ENCODE measurements at places on chromosomes 16 and 17.

DNA sequence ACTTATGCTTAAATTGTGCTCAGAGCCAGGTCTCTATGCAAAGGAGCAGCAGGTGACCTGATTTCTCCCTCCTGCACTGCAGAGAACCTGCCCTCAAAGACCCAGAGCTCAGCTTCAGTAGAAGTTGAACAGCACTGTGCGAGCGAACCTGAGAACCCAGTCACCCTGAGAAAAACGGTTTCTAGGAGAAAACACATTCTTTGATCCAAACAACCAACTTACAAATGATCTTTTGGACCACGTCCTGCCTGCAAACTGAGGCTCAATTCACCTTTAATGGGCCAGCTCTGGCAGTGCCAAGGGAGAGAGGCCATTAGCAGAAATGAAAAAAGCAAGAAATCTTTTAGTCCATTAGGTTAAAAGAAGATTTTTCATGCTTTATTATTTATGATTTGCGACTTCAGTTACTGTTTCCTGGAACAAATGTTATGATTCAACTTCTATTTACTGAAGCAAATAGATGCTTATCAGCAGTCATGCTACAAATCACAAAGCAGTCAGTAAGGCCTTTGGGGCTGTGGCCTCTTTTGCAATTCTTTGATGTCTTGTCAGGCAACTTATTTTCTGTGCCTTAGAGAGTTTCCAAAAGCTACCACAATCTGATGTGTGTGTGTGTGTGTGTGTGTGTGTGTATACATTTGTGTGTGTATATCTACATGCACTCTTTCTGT is 65.7 kb upstream of the LRRC37A3 start:
- peak; percentile 89 for DNase-seq

DNA sequence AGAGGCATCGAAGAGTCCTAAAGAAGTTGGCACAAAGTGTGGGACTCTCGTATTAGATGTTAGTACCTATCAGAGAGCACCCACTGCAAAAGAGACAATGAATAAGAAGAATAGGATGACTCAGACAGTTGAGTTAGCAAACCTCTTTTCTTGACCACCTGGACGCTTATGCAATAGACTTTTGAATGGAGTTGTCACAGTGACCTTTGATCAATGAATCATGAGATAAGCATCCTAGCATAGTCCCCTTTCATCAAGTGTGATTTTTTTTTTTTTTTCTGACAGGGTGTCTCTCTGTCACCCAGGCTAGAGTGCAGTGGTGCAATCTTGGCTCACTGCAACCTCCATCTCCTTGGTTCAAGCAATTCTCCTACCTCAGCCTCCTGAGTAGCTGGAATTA is 1417.9 kb upstream of the GOT2 start:
- no peak for DNase-seq

DNA sequence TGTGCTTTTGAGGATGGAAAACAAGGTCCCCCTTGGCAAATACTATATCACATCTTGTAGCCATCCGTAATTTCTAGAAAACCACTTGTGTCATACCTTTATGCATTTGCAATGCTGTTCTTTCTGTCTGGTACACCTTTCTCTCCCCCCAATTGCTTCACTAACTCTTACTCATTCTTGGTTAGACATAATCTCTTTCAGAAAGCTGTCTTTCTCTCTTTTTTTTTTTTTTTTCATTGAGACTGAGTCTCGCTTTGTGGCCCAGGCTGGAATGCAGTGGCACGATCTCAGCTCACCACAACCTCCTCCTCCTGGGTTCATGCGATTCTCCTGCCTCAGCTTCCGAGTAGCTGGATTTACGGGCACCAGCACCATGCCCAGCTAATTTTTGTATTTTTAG is 94.9 kb upstream of the C17orf78 start:
- DNase-seq, result no peak

GRCh38 chr17:3773511-3773910 is 27.5 kb downstream of the ITGAE start:
- DNase-seq, result no peak

DNA sequence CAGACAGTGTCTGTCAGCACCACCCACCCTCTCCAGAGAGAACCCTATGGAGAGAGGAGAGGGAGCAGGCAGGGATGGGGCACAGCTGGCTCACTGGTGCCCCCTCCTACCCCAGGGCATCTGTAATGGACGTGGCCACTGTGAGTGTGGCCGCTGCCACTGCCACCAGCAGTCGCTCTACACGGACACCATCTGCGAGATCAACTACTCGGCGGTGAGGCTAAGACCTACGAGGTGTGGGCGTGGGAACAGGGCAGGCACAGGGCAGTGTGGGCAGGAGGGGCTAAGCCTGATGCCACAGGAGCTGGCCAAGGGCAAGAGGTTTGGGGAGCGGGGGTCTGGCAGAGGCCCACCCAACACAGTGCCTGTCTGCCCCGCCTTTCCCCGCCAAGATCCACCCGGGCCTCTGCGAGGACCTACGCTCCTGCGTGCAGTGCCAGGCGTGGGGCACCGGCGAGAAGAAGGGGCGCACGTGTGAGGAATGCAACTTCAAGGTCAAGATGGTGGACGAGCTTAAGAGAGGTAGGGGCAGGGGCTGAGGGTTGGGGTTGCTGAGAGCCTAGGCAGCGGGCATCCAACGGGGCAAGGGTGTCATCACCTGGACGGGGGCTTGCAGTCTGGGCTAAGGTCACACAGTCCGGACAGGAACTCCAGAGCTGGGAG is 15.0 kb downstream of the ITGB4 start:
- DNase-seq, result no peak

DNA sequence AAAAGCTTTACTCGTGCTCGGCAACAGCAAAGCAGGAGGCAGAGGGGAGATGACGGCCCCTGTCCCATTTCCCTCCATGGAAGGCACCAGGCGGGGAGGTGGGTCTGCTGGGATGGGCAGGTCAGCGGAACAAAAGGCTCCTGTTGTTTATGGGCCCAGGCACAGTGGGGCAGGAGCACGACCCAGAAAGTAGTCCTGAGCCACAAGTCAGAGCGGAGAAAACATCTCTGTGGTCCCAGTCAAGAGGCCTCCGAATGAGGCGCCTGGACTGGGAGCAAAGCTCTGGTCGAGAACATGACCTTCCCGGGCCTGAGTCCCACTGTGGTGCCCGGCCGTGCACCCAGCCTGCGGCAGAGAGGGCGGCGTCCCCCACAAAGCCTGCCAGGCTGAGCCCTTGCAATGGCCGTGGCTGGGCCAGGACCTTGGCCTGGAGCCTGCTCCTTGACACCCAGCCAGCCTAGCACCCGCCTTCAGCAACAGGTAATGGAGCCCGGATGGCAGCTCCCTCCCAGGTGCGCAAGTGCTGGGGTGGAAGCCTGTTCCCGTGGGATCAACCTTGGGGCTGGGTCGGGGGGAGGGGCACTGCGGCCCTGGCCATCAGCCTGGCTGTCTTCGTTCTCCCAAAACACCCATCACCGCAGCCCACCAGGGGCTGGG is 3.6 kb downstream of the RFNG start:
- DNase-seq, result no peak

- DNase-seq, result peak; percentile 67
Observed at GRCh38 chr17:50903604-50904517, 37.7 kb upstream of the TOB1 start.

- no peak for DNase-seq
Observed at GRCh38 chr16:85908444-85908843, 9.5 kb downstream of the IRF8 start.

DNA sequence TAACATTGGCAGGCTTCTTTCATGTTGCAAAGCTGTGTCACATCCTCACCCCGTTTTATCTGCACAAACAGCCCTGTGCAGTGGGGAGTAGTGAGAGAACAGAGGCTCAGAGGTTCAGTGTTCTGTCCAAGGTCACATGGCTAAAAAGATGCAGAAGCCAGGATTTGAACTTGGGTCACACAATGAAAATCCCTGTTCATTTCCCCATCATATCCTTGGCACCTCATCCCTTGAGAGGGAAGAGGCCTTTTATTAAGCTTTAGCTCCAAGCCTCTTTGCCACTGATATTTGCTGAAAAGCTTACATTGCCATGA is 106.6 kb downstream of the AMFR start:
- no peak for DNase-seq
